ENCODE measurements at places on chromosomes 6 and 20.
A peak's percentile ranks its signal among the peaks of the same experiment; 100 is the strongest.

- DNase-seq, result no peak
Measured at GRCh38 chr6:138145402-138145801, 16.3 kb upstream of the ARFGEF3 start.

GRCh38 chr6:6806844-6807518, 218.5 kb downstream of the LY86 start:
- no peak for DNase-seq

DNA sequence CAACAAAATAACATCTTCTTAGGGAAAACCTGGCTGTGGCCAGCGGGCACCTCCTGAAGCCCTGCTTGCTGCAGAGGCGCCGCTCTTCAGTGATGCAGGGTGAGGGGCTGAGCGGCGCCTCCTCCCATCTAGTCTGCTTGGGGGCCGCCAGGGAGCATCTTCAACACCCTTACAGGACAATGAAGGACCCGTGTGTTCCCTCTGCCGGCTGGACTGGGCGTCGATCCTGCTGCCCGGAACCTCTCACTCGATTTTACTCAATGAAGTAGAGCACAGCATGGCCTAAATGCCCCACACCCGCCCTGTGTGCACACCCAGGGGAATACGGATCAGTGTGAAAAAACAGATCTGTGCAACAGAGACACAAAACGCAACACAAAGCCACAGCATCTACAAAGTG, 28.5 kb upstream of the MPC1 start:
- no peak for DNase-seq

DNA sequence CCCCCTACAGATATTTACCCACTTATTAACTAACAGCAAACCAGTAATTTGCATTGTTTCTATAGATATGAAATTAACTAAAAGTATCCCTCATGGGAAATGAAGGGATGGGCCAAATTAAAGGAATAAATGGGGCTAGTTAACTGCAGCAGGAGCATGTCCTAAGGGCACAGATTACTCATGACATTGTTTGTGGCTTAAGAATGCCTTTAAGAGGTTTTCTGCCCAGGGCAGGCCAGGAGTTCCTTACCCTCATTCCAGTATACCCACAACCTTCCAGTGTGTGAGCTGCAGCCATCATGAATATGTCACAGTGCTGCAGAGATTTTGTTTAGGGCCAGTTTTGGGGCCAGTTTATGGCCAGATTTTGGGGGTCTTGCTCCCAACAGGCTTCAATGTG, 1101.9 kb downstream of the PRIM2 start:
- DNase-seq, result no peak

GRCh38 chr6:6455272-6455671, 133.2 kb upstream of the LY86 start:
- DNase-seq, result no peak

GRCh38 chr6:153149891-153150290, 18.8 kb upstream of the RGS17 start:
- DNase-seq, result no peak

DNA sequence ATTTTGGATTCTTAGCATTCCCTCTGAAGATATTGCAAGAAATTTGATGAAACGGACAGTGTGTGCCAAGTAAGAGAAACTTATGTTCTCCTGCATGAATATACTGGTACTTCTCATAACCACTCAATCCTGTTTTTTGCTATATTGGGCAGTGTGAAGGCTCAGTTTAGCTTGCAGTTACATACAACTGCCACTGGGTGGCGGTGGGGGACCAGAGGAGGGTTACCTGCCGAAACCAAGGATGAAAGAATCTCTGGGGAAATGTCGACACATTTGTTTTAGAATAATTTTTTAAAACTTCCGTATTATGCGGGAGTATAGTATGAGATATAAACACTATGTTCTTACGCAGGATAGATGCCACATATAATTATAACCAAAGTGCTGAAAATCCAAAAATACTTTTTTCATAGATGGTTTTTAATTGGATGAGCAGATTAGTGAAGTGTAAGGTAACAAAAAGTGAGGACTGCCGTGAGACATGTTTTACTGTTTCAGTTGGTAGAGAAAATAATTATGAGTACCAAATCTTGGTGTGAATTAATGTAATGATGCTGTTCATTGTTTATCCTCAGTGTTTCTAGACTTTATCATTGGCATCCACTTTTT, 9.7 kb downstream of the TRMT11 start:
- DNase-seq, result peak; percentile 20

- DNase-seq, result no peak
Measured at GRCh38 chr6:108423982-108424705, 129.3 kb downstream of the AFG1L start.

GRCh38 chr6:16667509-16667908, 93.8 kb downstream of the ATXN1 start:
- DNase-seq, result no peak

DNA sequence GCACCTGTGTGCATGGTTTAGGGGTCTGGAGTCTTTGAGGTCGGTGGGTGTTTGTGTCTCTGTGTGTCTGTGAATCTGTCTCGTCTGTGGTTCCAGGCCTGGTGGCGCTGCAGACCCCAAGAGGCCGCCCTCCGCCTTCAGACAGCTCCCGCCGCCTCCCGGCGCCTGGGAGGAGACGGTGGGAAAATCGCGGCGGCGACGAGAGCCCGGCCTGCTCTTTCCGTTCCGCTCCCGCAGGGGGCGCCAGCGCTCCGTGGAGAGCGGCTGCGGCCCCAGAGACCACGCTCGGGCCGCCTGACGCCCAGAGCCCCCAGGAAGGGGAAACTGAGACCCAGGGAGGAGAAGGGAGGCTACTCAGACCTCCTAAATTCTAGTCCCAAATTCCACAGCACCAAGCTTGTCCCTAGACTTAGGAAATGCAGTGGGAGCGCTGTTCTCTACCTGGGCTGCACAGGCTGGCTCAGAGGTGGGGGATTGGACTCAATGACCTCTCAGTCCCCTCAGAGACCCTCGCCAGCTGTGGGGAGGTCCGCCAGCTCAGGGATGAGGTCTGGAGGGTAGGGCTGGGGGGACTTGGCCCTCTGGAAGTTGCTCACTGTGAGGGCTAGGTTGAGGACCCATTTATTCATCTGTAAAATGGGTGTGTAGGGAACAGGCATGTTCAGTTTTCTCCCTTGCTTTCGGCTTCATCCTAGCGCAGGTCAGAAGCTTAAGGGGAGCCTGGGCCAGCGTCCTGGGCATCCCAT, 36.9 kb upstream of the BLCAP start:
- DNase-seq, result peak; percentile 3

GRCh38 chr20:57448764-57449354, 57.7 kb downstream of the RBM38 start:
- no peak for DNase-seq

- DNase-seq, result no peak
Measured at GRCh38 chr6:2314641-2315040, 69.2 kb upstream of the GMDS start.

GRCh38 chr6:93164781-93165180, 254.6 kb downstream of the EPHA7 start:
- DNase-seq, result no peak

- DNase-seq, result no peak
Measured at GRCh38 chr20:53221731-53222130, 249.6 kb downstream of the TSHZ2 start.

GRCh38 chr20:5316188-5317158, at the start of gene PROKR2:
Gene PROKR2, minus strand, starts transcription at chr20:5316954. Its CDS starts 2,585 bp downstream, at chr20:5314369.
- no peak for DNase-seq

- no peak for DNase-seq
Measured at GRCh38 chr6:132298344-132298949, 102.8 kb downstream of the MOXD1 start.

GRCh38 chr6:133300896-133301295, 59.7 kb downstream of the EYA4 start:
- no peak for DNase-seq

DNA sequence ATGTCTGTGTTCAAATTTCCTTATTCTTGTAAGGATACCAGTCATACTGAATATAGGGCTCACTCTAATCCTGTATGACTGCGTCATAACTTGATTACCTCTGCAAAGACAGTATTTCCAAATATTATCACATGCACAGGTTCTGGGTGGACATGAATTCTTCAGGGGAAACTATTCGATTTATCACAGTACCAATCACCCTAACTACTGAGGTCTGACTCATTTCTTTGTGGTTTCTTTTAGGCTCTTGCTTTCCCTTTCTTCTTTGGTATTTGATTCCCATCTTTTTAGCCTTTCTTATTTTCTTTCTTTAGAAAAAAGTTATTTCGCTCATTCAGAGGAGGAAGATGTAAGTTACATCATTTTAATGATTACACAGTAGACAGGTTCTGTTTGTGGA, 40.3 kb upstream of the TBX18 start:
- DNase-seq, result no peak

All from activated CD8-positive, alpha-beta memory T cell treated with anti-CD3 and anti-CD28 coated beads for 1 hour (primary cell).